ENCODE measurements at places on chromosomes 6 and 20.
A peak's percentile ranks its signal among the peaks of the same experiment; 100 is the strongest.

GRCh38 chr6:158849899-158850806 is 31.0 kb upstream of the EZR start:
- H3K4me3 ChIP-seq = peak overlapping the region; percentile 48
- peaks cover 39% of the 10 kb centered on the region for H3K4me1 ChIP-seq
- DNase-seq = peak; percentile 93
- no peaks in the 10 kb centered on the region for H3K36me3 ChIP-seq

DNA sequence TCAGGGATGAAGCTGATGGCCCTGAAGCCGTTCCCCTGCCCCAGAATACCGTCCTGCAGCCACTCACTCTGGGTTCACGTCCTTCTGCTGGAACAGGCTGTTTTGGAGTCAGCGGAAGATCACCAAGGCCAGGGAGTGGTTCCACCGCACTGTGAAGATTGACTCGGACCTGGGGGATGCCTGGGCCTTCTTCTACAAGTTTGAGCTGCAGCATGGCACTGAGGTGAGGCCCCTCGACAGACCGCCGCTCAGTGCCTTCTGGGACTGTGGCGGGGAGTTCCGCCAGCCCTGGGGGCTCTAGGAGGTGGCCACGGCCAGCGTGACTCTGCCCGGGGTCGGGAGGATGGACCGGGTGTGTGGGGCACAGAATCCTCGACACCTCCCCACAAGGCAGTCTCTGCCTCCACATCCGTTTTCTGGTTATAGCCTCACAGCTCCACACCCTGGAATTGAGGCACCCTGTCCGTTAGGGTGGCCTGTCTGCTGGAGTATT is 4.1 kb upstream of the C20orf204 start:
- no peak overlapping the region for H3K27ac ChIP-seq
- peaks cover 1% of the 10 kb centered on the region for H3K27me3 ChIP-seq
- H3K36me3 ChIP-seq = peaks cover 51% of the 10 kb centered on the region
- no peaks in the 10 kb centered on the region for H3K4me1 ChIP-seq
- H3K4me3 ChIP-seq = no peak overlapping the region
- no peak for DNase-seq

DNA sequence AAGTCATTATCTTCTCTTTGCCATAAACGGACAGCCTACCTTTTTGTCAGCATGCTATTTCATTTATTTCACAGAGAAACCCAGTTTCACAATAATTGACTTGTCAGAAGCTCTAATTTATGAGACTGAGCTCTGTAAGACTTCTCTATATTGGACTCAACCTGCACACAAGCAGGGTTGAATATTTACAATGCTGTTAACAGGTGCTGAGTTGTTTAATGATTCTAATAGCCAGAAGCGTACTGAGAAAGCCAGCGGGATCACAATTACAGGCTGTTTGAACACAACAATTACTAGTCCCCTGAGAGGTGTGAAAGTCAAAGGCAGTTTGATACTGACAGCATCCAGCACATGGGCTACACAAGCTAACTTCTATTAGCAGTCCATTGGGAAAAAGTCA is 128.2 kb upstream of the SIM1 start:
- H3K27me3 ChIP-seq = no peaks in the 10 kb centered on the region
- peaks cover 9% of the 10 kb centered on the region for H3K36me3 ChIP-seq
- no peaks in the 10 kb centered on the region for H3K4me1 ChIP-seq

DNA sequence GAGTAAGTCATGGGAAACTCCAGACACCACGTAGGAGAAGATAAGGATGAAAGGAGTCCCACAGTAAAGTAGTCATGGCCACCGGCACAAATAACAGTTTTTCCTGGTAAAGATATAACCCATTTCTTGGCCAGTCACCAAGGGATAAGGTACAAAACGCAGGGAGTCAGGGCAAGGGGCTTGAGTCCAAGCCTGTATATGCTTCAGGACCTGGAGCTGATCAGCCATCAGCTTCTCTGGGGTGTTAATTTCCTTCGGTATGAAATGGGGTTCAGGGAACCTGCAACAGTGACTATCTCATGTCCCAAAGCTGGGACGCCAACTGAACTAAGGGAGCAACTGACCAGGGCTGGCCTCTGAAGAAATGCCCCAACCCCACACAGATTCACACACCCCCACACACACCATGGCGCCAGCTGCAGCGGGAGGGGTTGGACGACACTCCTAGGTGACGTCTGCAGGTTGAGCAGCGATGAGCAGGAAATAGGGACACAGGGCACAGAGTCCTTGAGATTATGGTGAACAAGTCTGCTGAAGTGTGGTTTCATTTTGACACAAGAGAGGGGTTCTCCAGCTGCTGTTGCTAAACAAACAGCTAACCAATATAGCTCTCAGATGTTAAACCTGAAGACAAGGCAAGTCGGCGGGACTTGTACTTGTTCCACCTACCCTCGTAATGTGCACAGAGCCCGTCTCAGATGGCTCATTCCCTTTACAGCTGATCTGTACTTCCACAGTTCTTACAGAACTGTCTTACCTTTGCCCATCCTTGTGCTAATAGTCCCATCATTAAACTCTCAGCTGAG is 7.4 kb upstream of the ADTRP start:
- H3K4me1 ChIP-seq = no peaks in the 10 kb centered on the region
- no peaks in the 10 kb centered on the region for H3K36me3 ChIP-seq
- H3K27ac ChIP-seq = no peak overlapping the region
- no peak overlapping the region for H3K4me3 ChIP-seq
- H3K27me3 ChIP-seq = no peaks in the 10 kb centered on the region

Data from osteoblast (primary cell).